Midbrain (tissue), 1 donor: ENCODE measurements at places on chromosomes 5 and 9.

GRCh38 chr5:90902651-90903386 is 344.2 kb downstream of the ADGRV1 start:
- DNase-seq, result no peak

DNA sequence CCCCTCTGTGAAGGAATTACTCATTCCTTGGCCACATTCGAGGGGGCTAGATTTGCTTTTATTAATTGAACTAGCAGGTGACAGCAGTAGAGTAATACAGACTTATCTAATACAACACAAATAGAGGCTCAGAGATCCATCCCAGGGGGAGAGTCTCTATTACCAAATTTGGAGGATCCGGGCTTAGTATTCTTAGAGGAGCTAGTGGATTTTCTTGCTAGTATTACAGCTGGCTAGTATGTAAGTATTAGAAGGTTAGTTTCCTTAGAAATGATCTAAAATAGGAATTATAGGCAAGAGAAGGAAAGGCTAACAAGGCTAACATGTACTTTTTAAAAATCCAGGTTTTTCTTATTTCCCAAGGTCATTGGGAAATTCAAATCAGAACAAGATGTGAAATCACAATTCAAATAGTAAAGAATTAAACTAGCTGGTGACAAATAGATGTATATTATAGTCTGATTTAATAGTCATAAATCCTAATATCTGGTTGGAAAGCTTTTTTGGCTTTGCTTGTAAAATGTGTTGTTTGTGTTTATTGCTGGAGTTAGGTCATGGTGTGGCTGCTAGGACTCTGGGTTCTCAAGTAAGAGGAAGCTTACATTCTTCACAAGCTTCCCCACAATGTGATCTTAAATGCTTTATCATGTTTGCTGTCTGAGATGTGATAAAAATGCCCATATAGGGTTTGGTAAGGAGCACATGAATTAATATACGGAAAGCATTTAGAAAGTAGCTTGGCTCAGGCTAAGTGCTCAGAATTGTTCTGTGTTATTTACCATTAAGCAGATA is 160.4 kb upstream of the MPDZ start:
- DNase-seq, result no peak

GRCh38 chr9:94553029-94553938 is 1.6 kb upstream of the PCAT7 start:
- no peak for DNase-seq

DNA sequence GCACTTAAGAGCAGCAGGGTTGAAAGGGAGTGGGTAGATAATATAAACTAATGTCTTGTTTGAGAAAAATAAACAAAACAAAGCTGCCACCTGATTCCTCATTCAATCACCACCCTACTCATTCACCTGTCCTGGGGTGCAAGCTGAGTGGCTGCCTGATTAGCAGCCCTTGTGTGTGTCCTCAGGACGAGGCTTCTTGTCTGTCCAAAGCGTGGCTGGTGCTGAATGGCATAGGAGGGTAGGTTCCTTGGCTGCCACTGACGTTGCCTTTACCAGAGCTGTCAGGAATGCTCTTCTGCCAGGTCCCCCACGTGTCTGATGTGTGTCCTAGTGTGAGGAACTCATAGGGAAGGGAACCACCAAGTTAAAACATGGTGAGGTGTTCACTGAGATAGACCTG is 146.6 kb upstream of the SLC24A2 start:
- no peak for DNase-seq

- DNase-seq, result no peak
These were observed 24.2 kb downstream of the ABO start for GRCh38 chr9:133250741-133251170.

GRCh38 chr9:89225991-89226471 is 47.4 kb upstream of the SHC3 start:
- no peak for DNase-seq

GRCh38 chr5:169595172-169595820 is 11.7 kb downstream of the SPDL1 start:
- DNase-seq, result no peak
